ENCODE measurements at places on chromosomes 2 and 18. TPM values are rescaled to one million over a fixed set of nuclear protein-coding genes. Genes with fewer than 3 reads are reported as not detected.

GPAT2 gene
- total RNA-seq = 1.2 TPM

GRCh38 chr2:160290598-160290997 lies 90.5 kb upstream of the ITGB6 start:
- DNase-seq = no peak

PLA2R1 gene
- 24.3 TPM for total RNA-seq

- DNase-seq = peak; percentile 12
These were observed 81.9 kb downstream of the SLC4A3 start for GRCh38 chr2:219709331-219709761.

- no peak for DNase-seq
These were observed 259.3 kb downstream of the NRXN1 start for GRCh38 chr2:50772607-50773006.

TRABD2A gene
- 5.4 TPM for total RNA-seq

ERBB4 gene
- total RNA-seq = 0.25 TPM

GRCh38 chr2:240392948-240393830 lies 42.3 kb upstream of the GPC1 start:
- DNase-seq = no peak

GRCh38 chr2:33583194-33583938 lies 15.7 kb downstream of the FAM98A start:
- DNase-seq = no peak

All from vagina (tissue), 2 donors.